ENCODE measurements at places on chromosomes 1 and 21.

- no peak for DNase-seq
These were observed 45.9 kb downstream of the RGL1 start for GRCh38 chr1:183850852-183851251.

DNA sequence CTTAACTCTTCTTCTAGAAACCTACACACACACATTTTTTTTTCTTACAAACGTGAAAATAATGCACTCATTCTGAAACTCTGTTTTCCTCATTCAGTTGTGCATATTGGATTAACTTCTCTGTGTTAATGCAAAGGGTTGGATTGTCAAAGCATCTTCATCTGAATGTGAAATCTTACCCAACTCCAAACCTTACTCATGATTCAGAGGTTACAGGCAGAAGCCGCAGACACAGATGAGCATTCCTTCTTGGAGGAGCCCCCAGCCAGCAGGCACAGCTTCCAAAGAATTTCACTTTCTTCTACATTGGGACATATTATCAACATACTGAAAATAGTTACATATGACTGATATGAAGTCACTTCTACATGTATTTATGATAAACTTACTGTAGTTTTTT is 15.7 kb downstream of the PATJ start:
- no peak for DNase-seq

DNA sequence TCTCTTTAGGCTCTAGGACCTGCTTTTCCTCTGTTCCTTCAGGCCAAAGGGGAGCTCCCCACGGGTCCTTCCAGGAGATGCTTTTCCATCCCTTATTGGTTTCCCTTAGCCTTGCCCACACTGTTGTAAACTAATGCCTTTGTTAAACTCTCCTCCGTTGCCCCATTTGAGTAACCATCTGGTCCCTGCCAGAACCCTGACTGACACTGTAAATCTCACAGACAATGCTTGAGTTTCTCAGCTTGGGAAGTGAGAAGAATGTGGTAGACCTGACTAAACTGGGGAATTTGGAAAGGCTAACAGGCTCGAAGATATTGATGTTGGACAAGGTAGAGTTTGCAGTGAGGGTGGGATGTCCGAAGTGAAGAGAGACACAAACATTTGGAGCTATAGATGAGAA is 11.4 kb downstream of the AKNAD1 start:
- no peak for DNase-seq

DNA sequence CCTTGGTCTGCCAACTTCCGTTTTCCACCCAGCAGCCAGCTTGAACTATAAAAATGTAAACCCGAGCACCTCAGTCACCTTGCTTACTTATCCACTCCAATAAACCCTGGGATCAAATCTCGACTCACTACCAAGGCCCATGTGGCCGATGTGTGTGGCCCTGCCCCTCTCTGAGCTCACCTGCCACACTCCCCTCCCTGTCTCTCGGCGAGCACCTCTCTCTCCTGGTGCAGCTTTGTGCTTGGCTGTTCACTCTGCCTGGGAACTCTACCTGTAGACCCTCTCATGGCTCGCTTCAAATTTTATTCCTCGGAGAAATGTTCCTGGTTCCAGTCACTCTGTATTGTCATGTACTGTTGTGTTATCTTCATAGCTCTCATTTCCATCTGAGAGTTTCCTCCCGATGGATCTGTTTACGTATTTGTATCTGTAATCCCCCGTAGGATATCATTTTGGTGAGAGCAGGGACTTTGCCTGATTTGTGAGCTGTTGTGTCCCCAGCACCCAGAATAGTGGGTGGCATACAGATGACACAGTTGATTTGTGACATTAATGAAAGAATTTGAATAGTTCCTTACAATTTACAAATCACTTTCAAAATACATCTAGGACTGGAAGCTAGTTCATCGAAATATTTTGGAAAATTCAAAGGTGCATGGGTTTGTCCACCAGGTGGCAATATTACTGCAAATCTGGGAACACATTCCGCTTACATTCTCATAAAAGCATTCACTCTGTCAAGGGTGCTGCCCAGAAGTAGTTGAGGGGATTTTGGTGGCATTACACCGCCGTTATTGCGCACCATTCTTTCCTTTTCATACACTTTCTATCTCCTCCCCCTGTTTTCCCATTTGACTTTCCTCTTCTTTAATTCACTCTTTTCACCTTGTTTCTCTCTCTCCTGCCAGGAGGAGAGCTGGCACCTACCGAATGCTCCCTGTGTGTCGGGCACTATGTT is 95.3 kb downstream of the ABCA4 start:
- peak; percentile 53 for DNase-seq

DNA sequence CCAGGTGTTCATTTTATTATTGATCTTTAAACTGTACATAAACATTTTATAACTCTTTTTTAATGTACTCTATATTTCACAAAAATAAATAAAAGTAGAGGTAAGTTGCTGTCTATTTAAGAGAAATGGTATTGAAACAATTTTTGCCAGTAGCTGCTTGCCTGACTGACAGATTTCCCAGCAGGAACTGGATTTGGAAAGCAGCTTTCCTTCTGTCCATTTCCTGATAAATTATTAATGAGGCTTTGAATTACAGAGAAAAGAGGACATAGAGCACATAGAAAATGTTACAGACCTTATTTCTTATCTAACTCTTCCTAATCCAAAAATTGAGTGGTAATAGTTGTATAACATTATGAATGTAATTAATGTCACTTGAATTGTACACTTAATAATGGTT is 79.7 kb upstream of the BCL10 start:
- DNase-seq: no peak

DNA sequence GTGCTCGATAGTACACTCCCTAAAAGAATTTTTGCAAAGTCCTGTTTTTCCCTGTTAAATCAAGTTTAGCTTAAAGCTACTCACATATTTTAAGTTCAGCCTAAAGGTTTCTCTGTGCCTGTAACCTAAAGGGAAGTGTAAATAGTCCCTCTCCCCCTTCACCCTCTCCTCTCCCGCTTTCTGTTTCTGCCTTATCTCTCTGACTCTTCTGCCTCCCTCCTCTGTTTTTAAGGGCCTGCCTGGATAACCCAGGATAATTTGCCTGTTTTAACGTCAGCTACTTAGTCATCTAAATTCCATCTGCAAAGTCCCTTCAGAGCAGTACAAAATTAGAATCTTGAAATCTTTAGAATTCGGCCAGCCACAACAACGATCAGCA is 92.6 kb downstream of the NID1 start:
- peak; percentile 73 for DNase-seq

DNA sequence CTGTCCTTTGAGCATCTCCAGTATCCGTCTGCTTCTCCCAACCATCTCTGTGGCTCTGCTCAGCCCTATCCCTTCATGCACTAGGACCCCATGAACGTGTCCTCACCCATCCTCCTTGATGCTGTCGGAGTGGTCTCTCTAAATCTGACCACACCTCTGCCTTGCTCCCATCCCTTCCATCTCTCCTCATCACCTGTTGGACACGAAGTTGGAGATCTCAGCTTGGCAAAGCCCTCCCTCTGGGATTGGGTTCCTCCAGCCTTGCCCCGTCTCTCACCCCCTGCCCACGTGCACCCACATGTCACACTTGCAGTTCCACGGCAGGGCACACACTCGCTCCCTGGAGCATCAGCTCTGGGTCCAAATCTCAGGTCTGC is 135.7 kb downstream of the ACTL8 start:
- no peak for DNase-seq
